Stimulated activated CD4-positive, alpha-beta T cell treated with anti-CD3 and anti-CD28 coated beads, Interleukin-1b, Interleukin-23, amount 100 ng/mL, for 1 hour (primary cell): ENCODE measurements at places on chromosomes 7 and 10.

- DNase-seq, result no peak
Measured at GRCh38 chr10:112517451-112517862, 70.4 kb downstream of the VTI1A start.

GRCh38 chr10:122508021-122508420 lies 46.7 kb downstream of the HTRA1 start:
- DNase-seq, result no peak

DNA sequence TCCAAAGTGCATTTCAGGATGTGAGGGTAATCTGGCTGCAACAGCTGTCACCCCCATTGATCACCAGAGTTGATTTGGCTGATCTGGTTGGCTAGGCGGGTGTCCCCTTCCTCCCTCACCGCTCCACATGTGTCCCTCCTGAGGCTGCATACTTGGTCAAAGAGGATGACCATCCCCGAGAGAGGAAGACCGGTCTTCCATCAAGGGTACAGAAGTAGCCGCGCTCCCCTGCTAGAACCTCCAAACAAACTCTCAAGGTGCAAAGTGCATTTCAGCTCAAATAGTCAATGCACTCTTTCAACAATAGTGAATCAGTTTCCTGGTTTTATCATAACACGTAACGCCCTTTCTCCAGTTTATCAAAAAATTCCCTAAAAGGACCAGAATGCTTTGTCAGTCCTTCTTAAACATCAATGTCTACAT lies 44.6 kb downstream of the CARD11 start:
- no peak for DNase-seq

DNA sequence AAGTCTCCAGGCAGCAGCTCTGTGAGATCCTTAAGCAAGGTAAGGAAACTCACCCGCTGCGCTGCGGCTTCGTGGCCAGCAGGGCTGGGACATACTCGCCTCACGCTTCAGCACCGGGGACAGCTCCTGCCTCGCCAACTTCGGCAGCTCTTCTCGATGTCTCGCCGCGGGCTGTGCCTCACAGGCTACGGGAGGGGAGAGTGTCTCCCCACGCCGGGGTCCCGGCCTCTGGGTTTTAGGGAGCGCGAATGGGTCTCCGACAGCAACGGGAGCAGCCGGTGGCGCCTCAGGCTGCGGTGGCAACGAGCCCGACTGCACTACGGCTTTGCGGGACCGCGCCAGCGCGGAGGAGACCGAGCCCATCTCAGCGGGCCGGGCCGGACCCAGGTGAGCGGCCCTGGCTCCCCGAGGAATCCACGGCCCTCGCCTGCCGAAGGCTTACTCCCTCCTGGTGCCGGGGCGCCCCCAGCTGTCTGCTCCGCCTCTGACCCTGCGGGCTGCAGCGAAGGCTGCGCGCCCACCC lies 62.4 kb downstream of the LSM5 start:
- no peak for DNase-seq

DNA sequence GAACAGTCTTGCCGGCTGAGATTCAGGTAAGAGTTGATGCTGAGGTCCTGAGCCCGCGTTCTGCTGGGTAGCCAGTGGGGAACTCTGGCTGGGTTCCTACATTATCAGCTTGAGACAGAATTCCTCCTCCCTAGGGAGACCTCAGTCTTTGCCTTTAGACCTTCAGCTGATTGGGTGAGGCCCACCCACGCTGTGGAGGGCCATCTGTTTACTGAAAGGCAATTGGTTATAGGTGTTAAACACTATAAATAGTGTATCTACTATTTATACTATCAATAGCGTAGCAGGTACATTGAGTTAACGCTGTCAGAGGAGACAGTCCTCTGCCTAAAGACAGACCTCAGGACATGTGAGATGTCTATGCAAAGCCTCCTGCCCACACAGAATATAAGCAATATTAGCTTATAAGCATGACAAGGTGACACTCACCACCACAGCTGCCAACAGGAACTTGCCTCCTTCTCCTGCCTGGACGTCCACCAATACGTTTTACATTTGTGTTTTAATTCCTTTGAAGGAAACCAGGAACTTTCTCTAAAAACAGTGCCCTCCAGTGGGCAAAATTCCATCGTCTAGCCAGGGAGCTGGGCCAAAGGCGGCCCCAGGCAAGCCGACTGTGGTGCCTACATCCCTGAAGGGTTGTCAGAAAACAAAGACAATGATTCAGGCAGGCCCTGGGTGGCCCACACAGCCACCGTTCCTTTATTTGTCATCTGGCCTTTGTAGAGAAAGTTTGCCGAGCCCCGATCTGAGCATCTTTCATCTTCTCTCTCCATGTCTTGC lies 58.8 kb downstream of the INSIG1 start:
- DNase-seq, result no peak

GRCh38 chr10:7634142-7634894 lies 32.4 kb downstream of the ITIH5 start:
- no peak for DNase-seq

DNA sequence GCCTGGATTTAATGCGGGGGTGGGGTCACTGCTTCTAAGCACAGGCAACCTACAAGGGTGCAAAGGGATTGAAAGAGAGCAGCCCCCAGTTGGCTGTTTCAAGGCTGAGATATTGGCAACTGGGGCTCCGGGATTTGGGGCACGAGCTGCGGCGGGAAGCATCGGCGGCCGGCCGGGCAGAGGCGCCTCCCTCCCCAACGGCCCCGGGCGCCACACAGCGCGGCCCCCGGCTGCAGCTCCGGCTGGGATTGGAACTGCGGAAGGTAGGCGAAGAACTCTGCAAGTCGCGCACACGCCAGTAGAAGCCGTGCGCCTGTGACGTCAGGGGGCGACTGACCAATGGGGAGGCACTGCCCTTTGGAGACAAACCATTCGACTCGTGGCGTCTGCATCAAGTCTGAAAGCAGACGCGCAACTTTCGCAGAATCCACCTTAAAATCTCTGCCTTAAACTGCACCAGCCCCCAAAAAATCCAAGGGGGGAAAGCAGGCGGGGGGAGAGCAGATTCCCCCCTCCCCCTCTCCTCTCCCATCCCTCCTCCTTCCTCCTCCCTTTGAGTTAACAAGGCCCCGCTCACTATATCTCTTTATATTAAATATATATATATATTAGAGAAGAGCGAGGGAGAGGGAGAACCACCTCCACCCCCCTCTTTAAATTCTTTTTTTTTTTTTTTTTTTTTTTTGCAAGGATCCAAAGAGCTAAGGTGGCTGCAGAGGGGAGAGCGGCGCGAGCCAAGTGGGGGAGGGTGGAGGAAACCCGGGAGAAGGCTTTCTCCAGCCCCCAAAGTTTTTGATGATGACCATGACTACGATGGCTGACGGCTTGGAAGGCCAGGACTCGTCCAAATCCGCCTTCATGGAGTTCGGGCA lies at the start of gene DLX6:
TSS of gene DLX6 (plus strand) at position 371 of the 872 bp plus-strand sequence. CDS start at position 796, 425 bp downstream.
- no peak for DNase-seq

- no peak for DNase-seq
Measured at GRCh38 chr10:84179059-84179710, 5.6 kb downstream of the GPR15LG start.

GRCh38 chr7:66807736-66808135 lies 67.2 kb downstream of the RABGEF1 start:
- no peak for DNase-seq

- no peak for DNase-seq
Measured at GRCh38 chr10:1212571-1213141, 156.5 kb downstream of the WDR37 start.

DNA sequence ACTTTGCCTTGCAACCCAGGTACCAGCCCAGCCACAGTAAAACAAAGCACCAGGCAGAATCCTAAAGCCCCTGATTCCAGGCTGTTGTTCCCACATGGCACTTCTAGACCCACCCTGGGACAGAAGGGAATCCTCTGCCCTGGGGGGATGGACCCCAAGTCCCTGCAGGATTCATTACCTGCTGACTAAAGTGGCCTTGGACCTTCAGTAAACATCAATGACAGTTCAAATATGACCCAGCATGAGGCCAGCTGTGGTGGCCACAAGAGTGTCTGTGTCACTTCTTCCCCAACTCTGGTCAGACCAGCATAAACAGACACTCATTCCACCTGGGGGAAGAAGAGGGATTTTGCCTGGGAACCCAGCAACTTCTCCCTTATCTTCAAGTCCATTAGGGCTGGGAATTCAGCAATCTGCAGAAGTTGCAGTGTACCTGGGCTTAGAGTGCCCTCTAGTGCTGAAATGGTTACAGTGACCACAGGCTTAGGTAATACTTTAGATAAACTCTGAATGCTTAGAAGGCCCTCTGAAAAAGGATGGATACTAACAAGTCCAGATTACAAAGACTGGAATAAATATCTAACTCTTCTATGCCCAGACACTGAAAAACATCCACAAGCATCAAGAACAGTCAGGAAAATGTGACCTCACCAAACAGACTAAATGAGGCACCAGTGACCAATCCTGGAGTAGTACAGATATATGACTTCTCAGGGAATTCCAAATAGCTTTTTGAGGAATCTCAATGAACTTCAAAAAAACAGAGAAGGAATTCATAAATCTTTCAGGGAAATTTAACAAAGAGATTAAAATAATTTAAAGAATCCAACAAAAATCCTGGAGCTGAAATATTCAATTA lies 108.5 kb upstream of the TMEM168 start:
- no peak for DNase-seq

DNA sequence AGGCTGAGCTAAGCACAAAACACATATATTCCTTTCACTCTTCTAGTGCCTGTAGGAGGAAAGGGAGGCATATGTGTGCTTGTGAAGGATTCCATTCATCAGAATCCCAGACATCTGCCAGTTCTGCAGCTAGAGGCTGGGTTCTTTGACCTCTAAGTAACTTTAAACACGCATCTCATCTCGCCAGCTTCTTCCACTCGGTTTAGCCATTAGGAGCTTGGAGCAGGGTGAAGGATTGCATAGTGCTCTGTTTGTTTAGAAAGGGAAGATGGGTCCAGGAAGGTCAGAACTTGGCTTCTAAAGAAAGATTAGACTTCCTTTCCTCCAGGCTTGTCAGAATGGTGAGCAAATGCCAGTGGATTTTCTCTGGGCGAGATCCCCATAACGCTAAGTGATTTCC lies 43.6 kb downstream of the HK1 start:
- no peak for DNase-seq

- no peak for DNase-seq
Measured at GRCh38 chr7:66362136-66362535, 157.0 kb downstream of the TPST1 start.

DNA sequence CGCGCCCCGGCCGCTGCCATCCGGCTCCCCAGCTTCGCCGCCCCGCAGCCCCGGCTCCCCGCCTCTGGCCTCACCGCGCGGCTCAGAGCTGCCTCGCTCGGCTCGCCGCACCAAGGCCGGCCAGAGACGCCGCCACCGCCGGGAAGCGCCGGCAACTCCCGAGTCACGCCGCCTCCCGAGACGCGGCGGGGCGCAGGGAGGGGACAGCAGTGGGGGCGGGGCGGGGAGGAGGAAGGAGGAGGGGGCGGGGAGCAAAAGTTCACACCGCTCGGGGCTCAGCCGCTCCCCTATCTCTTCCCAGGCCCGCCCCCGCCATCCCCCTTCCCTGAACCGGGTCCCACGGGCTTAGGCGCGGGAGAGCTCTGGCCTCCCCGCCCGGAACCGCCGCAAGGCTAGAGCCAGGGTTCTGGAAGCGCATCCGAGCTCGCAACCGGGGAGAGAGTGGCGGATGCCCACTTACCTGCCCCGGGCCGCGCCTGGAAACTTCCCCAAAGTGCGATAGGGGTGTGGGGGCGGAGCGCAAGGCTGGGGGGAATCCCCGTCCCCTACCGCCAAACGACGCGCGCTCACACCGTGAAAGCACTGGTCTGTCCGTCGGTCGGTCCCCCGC lies 1.0 kb downstream of the CHST15 start:
- DNase-seq, result no peak

DNA sequence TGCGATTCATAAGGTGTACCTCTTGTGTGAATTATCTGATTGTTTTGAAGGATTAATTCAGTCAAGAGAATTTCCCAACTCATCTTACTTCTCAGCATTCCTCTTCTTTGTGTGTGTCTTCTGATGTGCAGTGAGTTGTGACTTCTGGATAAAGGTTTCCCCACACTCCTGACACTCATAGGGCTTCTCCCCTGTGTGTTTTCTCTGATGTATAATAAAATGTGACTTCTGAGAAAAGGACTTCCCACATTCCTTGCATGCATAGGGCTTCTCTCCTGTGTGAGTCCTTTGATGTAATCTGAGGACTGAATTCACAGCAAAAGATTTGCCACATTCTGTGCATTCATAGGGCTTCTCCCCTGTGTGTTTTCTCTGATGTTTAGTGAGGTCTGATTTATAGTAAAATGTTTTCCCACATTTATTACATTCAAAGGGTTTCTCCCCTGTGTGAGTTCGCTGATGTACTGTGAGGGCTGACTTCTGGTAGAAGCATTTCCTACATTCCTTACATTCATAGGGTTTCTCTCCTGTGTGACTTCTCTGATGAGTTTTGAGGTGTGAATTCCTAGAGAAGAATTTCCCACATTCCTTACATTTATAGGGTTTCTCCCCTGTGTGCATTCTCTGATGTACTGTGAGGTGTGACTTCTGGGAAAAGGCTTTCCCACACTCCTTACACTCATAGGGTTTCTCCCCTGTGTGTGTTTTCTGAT lies 24.2 kb downstream of the ZNF25 start:
- no peak for DNase-seq

DNA sequence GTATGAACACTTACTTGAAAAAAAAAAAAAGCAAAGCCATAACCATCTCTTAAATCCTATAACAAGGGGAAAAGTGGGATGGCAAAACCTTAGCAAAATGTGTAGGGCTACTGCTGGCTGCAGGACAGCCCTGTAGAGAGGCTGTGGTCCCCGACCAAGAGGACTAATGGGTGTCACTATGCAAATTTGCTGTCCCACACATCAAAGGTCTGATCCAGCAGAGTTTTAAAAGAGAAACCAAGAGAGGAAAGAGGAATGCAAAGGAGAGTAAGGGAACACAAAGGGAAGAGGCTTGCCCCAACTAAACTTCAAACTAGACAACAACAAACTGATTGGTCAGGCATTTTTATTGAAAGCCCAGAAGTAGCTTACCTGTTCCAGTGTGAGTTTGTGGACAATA lies 3.1 kb upstream of the ZNRF2 start:
- DNase-seq, result no peak
